ENCODE measurements at places on chromosomes 2 and 18. TPM values are rescaled to one million over a fixed set of nuclear protein-coding genes. Genes with fewer than 3 reads are reported as not detected.

OTOS gene
- total RNA-seq: not detected

CHRNG gene
- total RNA-seq: not detected

COLEC12 gene
- 3.9 TPM for total RNA-seq

GALNT14 gene
- under 0.01 TPM for total RNA-seq

MAL gene
- total RNA-seq: not detected

ARL4C gene
- total RNA-seq: 16.4 TPM

TRABD2A gene
- 1.7 TPM for total RNA-seq

ATP6V1B1 gene
- not detected for total RNA-seq

CPSF3 gene
- 41.9 TPM for total RNA-seq

- no peak for DNase-seq
Measured at GRCh38 chr2:25202275-25202674, 33.9 kb upstream of the POMC start.

DNA sequence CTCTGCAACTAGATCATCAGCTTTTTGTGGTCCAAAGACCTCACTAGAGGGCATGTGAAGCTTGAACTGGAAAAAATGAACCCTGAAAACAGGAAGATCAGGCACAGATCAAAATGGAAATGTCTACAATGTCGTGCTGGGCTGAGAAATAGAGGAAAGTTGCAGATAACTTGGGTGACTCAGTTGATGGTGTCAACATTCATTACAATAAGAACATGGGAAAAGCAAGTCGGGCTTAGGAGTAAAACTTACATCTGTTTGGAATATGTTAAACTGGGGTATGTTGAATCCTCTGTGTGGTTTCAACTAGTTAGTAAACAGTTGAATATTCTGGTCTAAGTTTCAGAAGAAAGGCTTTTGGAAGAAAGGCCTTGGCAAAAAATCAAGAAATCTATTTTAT lies 940.4 kb downstream of the ERBB4 start:
- DNase-seq: no peak

GRCh38 chr2:236705295-236706105 lies 135.9 kb downstream of the ACKR3 start:
- DNase-seq: no peak

- DNase-seq: no peak
Measured at GRCh38 chr2:53275743-53276142, 491.9 kb upstream of the CHAC2 start.

GRCh38 chr2:102321941-102322719 lies 10.8 kb downstream of the IL1RL1 start:
- DNase-seq: no peak

DNA sequence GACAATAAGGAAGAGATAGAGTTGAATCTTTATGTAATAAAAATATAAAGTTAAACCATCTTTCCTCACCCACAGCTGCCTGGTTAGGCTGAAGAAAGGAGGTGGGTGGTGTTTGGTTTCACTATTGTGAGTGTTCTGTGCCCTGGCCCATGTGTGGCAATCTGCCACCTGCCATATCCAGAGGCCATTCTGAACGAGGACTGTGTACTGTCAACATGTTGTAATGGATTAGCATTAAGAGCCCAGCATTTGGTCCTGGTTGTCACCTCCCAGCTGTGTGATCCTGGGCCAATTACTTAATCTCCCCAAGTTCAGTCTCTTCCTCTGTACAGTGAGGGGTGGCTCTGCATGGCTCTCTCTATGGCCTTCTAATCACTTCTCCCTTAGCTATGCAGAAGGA lies 118.2 kb upstream of the SEC11C start:
- DNase-seq: no peak

- DNase-seq: no peak
Measured at GRCh38 chr2:19195661-19196060, 162.8 kb downstream of the OSR1 start.

DNA sequence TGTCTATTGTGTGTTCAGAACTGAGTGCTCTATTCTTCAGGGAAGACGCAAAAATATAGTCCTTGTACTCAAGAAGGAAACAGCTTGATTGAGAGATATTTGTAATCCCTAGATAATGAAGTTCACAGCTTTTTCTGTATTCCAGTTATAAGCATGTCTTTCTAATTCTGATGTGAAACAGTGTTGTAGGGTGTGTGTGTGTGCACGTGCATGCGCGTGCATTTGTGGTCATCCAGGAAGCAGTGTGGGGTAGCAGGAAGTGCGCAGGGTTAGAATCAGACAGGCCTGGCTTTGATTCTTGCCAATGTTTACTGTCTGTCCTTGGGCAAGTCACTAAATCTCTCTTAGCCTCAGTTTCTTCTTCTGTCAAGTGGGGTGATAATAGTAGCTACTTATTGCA lies 87.9 kb downstream of the NPAS2 start:
- no peak for DNase-seq

DNA sequence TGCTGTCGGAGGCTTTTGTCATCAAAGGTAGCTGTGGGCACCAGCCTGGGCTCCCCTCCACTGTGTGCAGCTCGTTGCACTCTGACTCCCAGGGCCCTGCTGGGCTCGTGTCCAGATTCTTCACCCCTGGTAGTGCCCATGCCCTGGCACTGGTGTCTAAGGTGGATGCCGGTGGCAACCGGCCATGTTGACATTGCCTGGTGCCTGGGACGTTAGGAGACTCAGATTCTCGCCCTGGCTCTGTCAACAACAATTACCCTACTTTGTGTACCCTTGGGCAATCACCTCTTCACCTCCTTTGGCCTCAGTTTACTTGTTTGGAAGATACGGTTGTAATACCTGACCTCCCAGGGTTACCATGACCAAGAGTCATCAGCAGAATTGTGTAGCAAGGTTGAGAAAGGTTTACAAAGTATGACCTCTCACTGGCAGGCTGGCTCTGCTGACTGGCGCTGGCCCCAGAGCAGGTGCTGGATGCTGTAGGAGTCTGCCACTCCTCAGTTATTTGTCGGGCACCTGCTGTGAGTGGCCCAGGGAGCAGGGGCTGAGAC lies 41.5 kb upstream of the MCFD2 start:
- DNase-seq: no peak

GRCh38 chr18:57980573-57981307 lies 63.3 kb upstream of the NEDD4L start:
- no peak for DNase-seq

DNA sequence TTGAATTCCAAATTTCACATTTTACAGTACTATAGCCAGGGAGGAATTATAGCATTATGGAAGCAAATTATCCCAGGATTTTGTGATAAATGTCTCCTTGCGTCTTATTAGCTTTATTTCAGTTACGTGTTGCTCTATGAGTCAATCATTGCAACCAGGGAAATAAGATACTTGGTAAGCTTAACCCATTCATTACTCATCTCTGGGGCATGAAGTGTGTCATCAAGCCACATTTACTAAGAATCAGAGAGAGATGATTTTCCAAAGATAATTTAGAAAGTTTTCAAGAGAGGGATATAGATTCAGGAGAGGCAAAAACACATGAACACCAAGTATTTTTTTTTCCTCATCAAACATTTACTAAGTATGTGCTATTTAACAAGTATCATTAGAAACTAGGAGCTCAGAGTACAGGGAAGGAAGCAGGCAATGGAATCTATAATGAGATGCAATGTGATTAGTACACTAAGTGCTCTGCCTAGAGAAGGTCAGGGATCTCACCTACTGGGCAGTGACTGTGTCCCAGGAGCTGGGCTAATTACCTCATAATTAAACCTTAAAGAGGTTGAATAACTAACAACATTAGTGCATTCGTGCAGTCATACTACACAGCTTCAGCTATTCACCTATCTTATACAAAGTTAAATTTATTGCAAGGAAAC lies 217.8 kb upstream of the NXPH2 start:
- no peak for DNase-seq

DNA sequence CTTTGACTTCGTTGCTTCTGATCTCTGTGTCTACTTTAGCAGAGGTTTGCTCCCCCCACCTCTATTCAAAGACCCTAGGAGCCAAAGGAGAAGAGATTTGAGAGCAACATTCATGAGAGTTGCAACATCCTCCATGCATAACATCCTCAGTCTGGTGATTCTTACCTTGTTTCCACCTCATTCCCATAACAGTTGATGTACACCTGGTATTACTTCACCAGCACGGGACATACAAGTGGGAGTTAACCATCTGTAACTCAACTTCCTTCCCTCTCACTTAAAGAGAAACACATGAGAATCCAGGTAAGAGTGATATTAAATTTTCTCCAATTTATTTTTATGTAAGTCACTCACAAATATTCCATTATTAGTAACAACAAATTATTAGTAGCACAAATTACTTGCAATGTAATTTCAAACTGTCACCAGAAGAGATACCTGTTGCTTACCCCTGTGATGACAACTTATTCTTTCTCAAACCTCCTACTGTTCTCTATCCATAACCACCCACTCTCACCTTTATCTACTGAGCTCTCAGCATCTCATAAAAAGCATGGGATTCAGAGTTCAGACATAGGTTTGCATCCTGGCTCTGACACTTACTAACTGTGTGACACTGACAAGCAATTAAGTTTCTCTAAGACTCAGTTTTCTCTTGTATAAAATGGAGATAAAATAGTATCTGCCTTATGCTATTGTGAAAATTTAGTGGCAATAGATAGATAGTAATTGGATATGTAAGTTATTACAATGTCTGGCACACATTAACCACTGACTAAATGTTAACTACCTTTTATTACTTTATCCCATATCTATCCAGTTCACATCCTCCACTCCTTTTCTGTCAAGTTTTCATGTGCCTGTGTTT lies 184.6 kb upstream of the SRD5A2 start:
- no peak for DNase-seq

- no peak for DNase-seq
Measured at GRCh38 chr2:136250131-136250530, 132.2 kb upstream of the CXCR4 start.

GRCh38 chr18:48925491-48925780 lies 25.3 kb downstream of the SMAD7 start:
- DNase-seq: no peak

GRCh38 chr2:179460181-179460929 lies 195.7 kb upstream of the SESTD1 start:
- DNase-seq: peak; percentile 91

- no peak for DNase-seq
Measured at GRCh38 chr18:3827236-3827845, 377.4 kb downstream of the TGIF1 start.

DNA sequence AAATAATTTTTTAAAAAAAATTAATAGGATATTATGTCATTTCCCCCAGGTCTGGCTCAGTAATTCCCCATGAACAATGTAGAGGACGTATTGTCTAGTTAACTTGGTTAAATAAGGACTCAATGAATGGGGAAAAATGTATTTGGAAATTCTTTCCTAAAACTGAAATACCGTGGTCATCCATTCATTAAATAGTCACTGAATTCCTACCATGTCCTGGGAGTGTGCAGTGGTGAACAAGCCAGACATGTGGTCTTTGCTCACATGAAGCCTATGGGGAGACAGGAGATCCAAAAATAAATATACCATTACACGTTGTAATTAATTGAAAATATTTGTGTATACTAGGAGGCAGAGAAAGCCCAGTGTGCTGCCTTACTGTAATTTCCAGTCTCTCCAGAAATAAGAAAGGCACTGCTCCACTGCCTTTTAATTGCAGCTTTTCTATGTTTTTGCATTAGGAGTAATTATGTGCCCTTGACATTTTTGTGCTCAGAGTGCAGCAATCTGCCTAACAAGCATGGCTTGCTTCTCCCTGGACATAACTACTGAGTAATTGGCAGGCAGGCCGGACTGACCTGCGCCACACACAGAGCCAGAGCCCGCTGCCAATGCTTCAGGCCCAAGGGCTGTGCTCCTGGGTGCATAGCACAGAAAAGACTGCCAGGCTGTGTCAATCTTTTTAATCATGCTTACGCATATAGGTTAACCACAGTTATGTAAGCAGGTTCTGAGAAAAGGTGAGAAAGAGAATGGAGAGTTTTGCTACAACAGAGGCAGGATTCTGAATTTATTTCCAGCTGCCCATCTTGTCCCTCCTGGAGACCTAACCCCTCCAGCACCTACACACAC lies 22.2 kb upstream of the TTC39C start:
- no peak for DNase-seq

DNA sequence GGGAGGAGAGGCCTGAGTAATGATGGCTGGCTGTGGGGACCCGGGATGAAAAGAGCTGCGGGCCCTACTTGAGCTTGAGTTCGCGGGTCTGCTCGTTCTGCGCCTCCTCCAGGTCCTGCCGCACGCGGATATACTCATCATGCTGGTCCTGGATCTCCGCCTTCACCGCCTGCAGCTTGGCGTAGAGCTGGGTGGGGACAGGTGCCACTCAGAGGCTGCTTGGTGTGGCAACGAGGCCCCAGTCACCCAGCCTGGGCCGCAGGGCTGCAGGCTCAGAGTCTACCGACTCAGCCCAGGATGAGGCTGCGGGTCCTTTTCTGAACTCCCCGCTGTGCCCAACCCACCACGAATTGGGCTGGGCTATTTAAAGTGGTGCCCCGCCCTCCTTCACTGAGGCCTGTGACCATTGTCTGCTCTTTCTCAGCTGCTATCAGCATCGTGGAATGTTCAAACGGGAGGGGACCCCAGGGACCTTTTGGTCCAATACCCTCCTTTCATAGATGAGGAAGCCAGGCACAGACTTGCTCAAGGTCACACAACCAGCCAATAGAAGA lies 28.0 kb downstream of the KIF3C start:
- DNase-seq: no peak

DNA sequence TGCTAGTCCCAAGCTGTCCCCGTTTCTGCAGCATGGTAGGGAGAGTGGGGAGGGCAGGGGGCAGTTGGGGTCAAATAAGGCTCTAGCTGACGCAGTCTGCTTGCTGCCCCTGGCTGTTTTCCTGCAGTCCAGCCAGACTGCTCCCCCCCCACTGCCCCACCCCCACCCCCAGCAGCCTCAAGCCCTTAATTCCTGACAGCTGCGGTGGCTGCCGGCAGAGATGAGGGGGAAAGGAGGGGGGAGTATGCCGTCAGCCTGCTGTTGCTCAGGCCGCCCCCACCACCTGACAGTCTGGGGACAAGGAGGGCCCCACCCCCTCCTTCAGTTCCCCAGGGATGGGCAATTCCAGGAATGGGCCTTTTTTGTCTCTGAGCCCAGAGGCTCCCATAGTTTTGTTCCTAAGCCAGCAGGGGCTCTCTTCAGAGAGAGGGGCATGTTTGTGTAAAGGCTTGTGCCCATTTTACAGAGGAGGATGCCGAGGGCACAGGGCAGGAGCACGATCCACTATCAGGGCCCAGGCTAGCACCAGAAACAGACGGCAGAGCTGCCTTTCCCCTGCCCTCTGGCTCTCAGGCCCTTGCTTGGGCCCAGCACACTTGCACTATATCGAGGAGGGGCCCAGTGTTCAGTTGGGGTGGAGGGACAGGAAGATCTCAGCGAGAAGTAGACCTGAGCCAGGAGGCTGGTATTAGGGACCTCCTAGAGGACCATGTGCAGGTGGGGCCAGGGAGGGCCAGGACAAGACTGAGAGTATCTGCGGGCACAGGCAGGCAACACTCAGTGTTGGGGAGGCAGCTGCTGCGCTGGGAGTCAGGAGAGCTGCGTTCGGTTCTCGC lies 1.5 kb upstream of the WNT10A start:
- no peak for DNase-seq

All from fibroblast of villous mesenchyme (primary cell).